8988T (cell line): ENCODE measurements at places on chromosomes 6 and 20.

GRCh38 chr6:167652701-167653095, 174.0 kb upstream of the AFDN start:
- DNase-seq = no peak

DNA sequence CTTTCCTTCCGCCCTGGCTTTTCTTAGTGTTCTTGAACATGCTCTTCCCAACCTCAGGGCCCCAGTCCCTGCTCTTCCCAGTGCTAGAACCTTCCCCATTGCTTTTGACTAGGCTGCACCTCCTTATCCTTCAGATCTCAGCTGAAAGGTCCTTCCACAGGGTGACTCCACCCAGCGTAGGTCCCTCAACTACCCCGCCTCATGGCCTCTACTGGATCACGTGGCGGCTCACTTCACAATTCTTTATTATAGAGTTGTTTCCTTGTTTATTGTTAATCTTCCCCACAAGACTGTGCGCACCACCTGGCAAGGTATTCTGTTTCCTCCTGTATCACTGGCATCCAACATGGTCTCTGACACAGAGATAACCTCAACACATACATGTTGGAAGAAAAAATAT, 31.2 kb downstream of the TTLL9 start:
- no peak for DNase-seq

DNA sequence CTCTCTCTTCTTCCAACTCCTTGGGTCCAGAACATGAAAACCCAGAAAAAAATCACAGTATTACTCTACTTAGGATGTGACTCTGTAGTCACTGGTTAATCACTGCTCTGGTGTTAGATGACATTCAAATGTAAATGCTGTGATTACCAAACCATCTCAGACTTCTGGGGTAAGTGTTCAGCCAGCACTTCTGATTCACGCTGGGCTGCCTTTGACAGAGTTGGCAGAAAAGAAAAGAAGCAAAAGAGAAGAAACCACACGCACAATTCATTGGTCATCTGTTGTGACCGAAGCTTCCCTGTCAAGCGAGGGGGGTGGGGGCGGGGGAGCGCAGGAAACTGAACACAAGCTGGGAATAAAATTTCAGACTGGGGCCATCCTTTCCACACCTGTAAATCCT, 82.7 kb downstream of the PSMG4 start:
- DNase-seq = no peak

- DNase-seq = no peak
Observed at GRCh38 chr6:115768500-115768899, 292.2 kb downstream of the FRK start.

- no peak for DNase-seq
Observed at GRCh38 chr6:30754631-30755030, 10.3 kb upstream of the IER3 start.

DNA sequence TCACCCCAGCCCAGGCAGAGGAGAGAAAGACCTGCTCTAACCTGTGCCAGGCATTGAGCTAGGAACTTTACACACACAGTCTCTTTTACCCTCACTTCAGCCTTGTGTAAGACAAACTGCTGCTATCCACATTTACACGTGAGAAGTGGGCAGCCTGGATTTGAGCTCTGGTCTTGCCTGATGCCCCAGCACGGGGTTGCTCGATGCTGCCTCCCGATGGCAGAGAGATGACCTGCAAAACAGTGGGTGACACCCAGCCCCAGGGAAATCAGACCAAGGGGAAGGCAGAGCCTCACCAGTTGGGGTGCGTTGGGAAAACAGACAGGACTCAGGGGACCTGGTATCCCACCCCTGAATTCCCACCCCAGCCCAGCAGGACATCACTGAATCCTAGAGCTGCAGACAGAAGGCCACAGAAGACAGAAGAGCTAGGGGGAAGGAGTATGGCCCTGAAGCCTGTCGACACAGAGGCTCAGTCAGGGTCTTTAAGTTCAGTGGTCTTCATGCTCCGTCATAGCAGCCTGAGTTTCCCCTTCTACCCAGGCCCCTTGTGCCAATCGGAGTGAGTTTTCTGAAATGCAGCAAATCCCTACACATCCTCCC, 990 bp downstream of the BPI start:
- DNase-seq = peak; percentile 50

GRCh38 chr6:4575714-4576113, 200.5 kb upstream of the CDYL start:
- no peak for DNase-seq

GRCh38 chr6:116010790-116011401, 49.8 kb downstream of the FRK start:
- peak; percentile 10 for DNase-seq

DNA sequence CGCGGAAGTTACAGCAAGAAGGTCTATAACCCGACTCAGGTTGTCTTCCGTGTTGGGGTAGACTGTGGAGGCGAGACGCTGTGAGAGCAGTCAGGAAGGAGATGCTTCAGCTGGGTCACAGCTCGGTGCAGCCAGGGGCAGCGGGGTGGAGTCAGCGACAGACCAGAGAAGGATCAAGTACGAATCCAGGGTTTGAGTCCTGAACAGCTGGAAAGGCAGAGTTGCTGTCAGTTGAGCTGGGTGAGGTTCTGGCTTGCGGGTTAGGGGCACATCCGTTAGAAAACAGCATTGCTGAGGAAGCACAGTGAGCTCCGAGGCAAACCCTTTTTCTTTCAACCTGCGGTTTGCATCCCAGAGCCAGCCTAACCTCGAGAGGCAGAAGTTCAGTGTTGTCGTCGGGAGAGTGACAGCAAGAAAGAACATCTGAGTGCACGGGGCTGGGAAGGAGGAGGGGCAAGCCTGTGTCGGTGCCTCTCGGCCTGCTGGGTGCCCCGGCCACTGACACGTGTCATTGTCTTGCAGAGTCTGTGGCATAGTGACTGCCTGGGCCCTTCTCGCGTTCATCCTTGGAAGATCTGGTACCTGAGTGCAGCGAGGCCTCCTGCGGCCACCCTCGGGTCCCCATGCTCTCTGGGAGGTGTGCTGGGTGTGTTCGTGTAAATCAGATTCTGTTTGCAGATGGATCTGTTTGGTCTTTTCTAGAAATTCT, 20.0 kb downstream of the PNLDC1 start:
- DNase-seq = no peak

GRCh38 chr6:41571021-41571780, 25.0 kb downstream of the FOXP4 start:
- DNase-seq = no peak

DNA sequence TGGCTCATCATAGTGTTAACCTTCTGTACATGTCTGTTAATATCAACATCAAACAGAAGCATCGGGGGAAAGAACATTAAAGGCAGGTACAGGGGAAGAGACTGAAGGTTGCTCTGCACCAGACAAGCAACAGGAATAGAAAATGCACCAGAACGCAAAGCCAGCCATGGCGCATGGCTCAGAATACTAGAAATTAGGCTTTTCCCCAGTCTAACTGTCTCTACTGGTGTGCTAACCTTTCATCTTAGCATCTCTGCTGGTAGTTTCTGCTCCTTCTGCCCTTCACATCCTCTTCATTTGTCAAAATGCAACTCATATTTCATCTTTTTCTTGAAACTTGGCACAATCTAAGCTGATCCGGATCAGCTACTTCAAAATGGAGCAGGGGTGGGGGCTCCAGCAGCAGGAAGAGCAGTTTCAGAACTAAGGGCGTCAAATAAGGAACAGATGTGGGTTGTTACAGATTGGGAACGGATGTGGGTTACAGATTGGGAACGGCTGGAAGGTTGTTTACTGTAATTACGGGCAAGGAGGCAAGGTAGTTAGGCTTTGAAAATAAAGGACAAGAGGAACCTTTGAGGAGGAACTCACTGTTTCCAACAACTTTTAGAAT, 13.1 kb upstream of the RNASET2 start:
- DNase-seq = no peak

DNA sequence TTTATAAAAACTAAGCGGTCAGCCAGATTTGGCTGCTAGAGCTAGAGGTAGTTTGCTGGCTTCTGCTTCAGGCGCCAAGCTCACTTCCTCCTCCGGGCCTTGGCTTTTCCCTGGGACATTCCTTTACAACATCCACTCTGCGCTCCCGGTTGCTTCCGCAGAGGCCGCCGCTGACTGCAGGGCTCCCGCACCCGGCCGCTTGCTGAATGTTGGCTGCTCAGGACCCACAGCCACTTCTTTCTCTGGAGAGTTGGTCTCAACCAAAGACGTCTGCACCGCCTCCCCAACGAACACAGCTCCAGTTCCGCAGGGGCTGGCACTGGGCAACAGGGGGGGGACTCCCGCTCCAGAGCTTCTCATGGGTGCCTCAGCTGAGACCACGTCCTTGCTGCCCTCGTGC, 282.8 kb downstream of the TFAP2C start:
- no peak for DNase-seq

- DNase-seq = no peak
Observed at GRCh38 chr6:117276778-117277316, 11.5 kb downstream of the VGLL2 start.

GRCh38 chr6:16236631-16237199, 1.7 kb upstream of the GMPR start:
- no peak for DNase-seq

DNA sequence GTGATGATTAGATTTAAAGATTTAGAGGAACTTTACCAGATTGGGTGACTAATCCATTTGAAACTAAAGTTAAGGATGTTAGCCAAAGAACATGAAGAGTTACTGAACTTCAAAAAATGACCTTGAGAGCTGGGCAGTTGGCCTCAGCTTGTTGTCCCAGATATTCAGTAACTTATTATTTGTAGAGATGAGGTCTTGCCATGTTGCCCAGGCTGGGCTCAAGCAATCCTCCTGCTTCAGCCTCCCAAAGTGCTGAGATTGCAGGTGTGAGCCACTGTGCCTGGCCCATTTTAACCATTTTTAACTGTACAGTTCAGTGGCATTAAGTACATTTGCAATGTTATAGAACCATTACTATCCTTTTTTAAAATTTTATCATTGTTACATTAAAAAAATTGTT, 161.5 kb downstream of the SLC16A10 start:
- DNase-seq = no peak

DNA sequence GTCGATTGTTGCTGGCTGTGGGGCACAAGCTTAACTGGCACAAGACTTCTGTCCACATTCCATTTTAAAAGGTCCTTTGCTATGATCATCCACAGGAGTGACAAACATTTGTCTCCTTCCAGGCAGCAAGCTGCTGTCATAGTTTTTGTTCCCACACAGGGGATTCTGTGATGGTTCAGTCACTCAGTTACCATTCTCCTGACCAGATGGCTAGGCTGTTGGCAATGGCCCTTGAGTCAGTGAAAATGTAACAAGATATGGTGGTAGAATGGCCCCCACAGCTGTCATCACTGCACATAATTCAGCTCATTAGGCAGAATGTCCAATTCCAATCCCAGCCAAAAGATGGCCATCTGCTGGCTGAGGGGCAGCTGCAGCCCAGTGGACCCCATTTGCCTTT, 13.7 kb downstream of the BPIFA1 start:
- DNase-seq = no peak
